GM12891 (cell line): ENCODE measurements at places on chromosomes 6 and 20.

DNA sequence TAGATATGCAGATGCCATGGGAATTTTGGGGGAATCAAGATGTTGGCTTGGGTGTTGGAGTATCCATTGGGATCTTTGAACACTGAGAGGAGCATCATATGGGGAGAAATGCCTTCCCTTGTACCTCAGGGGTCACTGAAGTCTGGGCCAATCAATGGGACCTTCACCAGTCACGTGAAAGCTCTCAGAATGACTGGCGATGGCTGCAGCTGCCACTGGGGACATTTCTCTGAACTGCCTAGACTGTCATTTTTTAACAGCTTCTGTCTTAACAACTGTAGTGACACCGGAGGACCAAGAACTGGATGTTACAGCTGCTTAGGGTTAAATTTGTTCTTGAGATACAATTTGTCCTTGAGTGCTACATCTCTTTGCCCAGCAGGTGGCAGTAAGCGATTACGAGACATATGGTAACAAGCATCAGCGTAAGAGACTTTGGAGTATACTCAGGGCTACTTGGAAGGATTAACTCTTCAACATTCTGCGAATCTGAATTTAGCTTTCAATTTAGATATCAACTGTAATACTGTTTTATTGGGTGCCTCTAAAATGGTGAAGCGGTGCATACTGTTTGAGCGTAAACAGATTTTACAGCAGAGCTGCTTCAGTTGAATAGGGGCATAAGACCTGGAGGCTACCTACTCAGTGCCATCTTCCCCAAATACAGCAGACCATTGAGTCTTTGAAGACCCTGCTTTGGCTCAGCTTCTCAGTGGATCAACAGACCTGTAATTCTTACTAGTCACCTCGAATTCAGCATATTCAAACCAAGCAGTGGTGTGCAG is 36.0 kb downstream of the CCN2 start:
- DNase-seq = no peak

GRCh38 chr6:31659649-31660380 is 763 bp downstream of the C6orf47 start:
- DNase-seq = no peak

DNA sequence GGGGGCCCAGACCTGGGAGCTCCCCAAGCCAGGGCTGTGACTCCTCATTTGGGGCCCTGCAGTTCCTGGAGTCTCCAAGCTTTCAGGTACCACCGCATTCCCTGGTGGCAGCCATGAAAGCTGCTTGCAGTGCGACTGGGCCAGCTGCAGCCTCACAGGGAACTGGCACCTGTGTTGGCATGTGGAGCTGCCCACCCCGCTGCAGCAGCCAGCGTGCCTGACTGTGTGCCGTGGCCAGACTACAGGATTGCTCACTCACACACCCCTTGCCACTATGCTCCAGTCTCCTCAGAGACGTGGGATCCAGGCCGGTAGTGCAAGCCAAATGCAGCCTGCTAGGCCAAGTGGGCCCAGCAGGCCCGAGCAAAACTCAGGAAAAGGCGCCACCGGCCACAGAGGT is 450.7 kb downstream of the COL12A1 start:
- no peak for DNase-seq

- DNase-seq = no peak
Observed at GRCh38 chr6:26537160-26537845, 863 bp upstream of the HMGN4 start.

DNA sequence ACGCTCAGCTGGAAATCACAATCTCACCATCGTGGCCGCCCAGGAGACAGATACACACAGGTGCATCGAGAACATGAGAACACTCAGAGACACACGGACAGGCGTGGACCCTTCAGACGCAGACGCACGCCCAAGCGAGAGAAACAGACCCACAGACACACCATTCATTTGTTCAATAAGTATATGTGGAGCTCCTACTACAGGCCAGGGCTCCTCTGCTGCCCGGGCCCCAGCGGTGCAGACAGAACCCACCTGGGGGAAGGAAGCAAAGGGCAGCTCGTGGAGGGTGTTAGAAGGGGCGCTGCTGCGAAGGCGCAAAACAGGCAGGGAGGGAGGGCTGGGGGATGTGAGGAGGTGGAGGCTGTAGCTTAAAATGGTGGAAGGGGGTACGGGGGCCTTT is 39.2 kb downstream of the SRC start:
- DNase-seq = no peak

DNA sequence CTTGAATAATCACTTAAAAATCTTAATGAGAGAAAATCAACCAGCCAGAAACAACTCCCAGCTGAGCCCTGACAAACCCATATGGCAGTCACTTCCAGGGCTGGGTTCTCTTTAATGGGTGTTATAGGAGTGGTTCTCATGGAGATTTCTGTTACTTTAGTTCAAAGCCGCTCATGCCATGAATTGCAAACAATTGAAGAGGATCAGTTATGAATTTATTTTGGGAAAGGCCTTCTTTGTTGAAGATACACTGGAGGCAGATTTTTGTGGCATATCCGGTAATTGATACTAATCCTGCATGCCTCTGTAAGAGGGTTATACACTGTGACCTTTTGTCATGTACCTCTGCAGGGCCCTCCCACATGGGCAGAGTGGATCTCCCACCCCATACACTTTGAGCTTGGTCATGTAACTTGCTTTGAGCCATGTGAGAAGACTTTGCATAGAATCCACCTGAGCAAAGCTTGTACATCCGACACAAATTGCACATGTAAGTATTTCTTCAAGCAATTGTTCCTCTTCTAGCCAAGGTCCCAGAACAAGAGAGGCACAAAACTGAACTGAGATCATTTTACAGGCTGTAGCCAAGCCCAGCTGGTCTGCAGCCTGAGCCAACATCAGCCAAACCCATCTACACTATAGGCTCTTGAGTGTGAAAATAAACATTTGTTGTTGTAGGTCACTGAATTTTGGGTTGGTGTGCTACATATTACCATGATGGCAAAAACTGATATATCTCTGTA is 492.3 kb downstream of the PREX1 start:
- no peak for DNase-seq

DNA sequence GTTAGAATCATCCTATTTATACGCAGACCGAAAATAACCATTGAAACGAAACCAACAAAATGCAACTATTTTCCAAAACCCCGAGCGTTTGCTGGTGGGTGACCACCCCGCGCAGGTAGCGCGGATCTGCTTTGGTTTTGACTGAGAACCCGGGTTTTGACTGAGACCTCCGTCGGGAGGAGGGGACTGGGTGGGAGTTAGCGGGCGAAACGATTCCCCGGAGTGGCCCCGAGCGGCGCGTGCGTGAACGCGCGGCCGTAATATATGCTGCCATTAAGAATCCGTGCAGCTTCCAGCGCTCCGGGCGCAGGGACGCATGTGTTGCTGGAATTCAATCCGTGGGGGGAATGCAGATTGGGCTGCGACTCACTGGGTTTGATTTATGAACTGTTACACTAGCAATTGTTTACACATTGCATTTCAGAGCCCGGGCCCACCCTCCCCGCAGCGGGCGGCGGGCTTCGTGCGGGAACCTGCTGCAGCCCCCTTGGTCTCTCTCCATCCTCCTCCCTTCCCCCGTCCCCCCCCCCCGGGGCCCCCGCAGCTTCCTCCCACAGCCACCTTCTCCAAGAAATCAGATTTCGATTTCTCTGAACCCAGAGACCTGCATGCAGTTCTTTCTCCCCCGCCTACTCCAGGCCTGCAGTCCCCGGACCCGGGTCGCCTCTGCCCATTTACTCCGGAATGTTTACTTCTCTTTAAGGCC is 9.9 kb downstream of the NRN1 start:
- DNase-seq = no peak
